ENCODE measurements at places on chromosomes 7 and 10.

GRCh38 chr10:88803641-88804040 lies 1.1 kb downstream of the LIPM start:
- no peak for DNase-seq

DNA sequence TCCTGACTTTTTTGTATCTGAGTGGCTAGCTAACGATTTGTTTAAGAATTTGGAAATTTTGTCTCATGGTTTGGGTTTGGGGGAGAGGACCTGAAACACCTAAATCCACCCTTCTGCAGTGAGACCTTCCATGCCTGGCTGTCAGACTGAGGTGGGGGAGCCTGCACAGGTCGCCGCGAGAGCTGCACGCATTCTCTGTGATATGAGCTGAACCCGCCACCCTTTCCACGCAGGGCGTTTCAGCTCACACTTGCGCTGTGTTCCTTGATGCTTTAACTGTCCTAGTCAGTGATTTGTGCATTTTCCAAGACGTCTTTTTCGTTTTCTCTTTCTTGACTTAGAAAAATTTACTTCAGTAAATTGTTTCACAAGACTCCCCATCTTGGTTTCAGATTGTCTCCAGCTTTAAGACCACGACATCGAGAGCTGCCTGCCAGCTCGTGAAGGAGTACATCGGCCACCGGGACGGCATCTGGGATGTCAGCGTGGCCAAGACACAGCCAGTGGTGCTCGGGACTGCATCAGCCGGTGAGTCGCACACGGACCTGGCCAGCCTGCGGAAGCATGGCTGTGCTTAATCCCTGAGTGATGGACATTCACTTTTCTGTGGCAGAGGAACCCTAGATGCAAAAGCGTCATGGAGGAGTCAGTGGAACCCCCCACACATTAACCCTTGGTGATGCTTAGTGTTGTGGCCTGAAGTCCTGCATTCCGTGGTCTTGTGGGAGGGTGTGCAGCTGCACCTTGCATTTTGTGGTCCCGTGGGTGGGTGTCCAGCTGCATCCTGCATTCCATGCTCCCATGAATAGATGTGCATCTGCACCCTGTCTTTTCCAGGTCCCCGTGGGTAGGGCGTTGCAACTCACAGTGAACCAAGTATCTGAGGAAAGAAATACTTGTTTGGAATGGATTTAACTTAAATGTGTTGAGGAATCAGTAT lies 28.1 kb downstream of the WDR37 start:
- DNase-seq, result no peak

DNA sequence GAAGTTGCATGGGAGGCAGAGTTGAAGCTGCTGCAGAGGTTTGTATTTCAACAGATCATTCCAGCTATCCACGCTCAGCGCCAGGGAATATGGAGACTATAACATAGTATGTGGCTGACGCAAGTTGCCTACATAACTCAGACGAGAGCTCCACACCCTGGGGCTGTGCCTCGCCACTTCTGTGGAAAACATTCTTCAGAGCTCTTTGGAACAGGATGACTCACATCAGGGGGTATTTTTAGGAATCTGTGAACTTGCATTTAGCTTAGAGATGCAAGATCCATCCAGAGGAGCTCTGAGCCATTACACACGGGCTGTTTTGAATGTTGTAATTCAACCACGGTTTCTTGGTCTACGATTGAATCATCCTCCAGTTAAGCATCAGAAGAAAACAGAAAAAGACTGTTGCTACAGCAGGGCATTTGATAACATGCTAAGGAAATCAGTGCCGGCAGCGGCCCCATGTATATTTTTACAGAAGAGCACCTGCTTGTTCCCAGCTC lies 481.5 kb upstream of the AKR1E2 start:
- peak; percentile 94 for DNase-seq

DNA sequence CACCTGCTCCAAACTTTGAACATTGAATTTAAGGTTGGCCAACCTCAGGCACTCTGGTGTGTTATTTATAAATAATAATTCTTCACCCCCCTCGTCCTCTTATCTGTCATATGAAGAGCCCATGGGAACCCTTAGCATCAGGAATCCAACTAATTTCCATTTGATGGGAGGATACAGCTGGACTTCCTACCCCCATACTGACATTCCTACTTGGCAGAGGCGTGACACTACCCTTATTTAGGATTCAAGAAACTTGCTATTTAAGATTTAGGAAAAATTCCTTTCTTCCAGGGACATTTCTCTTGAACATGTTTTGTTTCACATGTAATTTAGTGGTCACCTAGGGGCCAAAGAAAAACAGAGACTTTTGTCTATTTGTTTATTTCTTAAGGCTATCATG lies 171.9 kb upstream of the NRP1 start:
- DNase-seq, result peak; percentile 8

- peak; percentile 49 for DNase-seq
These were observed 68.9 kb upstream of the ADO start for GRCh38 chr10:62735464-62736167.

GRCh38 chr10:51074238-51075028 lies at the start of gene PRKG1:
PRKG1 (plus strand) TSS chr10:51074487.
- peak; percentile 80 for DNase-seq

- no peak for DNase-seq
These were observed 82.8 kb upstream of the PPP2R2D start for GRCh38 chr10:131817866-131818509.

DNA sequence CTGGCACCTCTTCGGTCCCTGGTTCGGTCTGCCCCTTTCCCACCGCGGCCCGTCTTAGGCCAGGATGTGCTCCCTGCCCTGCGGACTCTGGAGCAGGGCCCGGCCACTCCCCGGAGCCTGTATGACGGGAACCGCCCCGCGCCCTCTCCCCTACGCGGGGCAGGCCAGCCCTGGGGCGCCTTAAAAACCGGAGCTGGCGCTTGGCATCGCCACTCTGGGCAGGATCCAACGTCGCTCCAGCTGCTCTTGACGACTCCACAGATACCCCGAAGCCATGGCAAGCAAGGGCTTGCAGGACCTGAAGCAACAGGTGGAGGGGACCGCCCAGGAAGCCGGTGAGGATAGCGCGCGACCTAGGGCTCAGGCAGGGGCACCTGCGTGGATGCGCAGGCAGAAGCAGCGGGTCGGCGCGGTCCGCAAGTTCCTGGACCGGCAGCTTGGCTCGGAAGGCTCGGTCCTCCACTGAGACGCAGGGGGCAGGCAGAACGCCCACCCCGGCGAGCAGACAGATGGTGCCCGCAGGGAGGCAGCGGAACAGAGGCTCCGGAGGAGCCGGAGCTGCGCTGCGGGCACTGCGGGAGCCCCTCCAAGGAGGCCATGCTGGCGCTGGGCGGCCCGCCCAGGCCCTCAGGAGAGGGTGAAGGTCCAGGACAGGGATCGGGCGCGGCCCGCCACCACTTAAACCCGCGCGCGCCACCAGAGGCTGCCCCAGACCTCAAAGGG lies at the start of gene ADIRF:
TSS of gene ADIRF (plus strand) at position 212 of the 723 bp plus-strand sequence. CDS start at position 275, 63 bp downstream.
- DNase-seq, result peak; percentile 49

All from kidney tubule cell (primary cell).